HT-29 (cell line): ENCODE measurements at places on chromosomes 1 and 21. TPM values are rescaled to one million over a fixed set of nuclear protein-coding genes. Genes with fewer than 3 reads are reported as not detected.

DNA sequence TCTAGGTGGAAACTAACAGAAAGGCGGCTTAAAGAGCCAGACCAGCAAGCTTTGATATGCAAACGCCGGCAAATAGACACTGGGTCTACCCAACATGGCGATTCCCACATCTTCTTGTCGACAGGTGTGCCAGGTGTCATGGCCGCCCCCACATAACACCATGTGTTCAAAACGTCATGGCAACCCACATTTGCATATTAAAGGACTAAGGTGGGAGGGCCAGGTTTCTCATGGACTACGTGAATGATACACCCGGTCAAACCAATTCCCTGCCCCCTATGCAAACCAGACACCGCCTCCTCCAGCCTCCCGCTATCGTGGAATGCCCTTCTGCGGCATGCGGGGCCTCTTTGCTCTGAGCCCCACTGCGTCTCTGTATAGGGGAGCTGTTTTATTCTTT, 41.3 kb downstream of the ICOSLG start:
- no peak for DNase-seq

GRCh38 chr1:153610334-153610733, 2.6 kb downstream of the S100A16 start:
- no peak for DNase-seq

The FOXD3 gene
- not detected in 2 replicates for total RNA-seq

DNA sequence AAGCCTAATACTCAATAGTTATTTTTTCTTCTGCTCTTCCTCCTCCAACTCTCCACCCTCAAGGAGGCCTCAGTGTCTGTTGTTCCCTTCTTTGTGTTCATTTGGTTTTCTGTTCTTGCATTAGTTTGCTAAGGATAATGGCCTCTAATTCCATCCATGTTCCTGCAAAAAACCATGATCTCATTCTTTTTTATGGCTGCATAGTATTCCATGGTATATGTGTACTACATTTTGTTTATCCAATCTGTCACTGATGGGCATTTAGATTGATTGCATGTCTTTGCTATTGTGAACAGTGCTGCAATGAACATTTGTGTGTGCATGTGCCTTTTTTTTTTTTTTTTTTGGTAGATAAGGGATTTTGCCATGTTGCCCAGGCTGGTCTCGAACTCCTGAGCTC, 6.7 kb downstream of the CENPF start:
- DNase-seq = no peak

DNA sequence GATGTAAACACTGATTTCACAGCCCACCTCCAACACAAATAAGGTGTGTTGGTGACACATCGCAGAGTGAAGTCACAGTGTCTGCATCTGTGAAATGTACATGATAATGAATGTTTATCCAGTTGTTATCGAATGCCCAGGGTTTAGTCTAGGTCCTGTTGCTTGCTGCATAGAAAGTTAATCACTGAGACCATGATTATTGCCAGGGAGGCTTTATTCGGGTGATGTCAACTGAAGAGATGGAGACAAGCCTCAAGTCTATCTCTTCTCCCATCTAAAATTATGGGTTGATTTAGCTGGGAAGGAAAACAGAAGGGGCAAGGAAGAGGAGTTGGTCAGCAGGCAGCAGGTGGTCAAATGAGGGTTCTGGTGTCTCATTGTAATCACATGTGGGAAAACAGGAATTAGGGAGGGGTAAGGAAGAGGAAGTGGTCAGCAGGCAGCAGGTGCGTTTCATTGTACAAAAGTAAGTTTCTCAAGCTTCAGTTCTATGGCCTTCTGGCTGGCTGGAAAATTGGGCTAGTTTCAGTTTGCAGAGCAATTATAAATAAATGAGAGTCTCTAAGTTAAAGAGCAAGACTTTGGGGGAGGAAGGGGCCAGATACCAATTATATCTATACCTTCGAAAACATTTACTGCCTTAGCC, 146.3 kb upstream of the DNAH14 start:
- DNase-seq = peak; percentile 5

The SIPA1L2 gene
- 4.1 and 5.1 TPM in 2 replicates for total RNA-seq

The FCRL3 gene
- not detected in 2 replicates for total RNA-seq
